Tongue (tissue), 3 donors: ENCODE measurements at places on chromosomes 6 and 20. TPM values are rescaled to one million over a fixed set of nuclear protein-coding genes. Genes with fewer than 3 reads are reported as not detected.
A peak's percentile ranks its signal among the peaks of the same experiment; 100 is the strongest.

SERPINB6 gene
- 89.5 TPM for total RNA-seq

PRL gene
- total RNA-seq = not detected

OGFRL1 gene
- 15.5 TPM for total RNA-seq

SIRPA gene
- total RNA-seq = 15.7 TPM

GNAS-AS1 gene
- total RNA-seq = 2.5 TPM

C20orf96 gene
- total RNA-seq = 5.5 TPM

MEP1A gene
- total RNA-seq = not detected

DNA sequence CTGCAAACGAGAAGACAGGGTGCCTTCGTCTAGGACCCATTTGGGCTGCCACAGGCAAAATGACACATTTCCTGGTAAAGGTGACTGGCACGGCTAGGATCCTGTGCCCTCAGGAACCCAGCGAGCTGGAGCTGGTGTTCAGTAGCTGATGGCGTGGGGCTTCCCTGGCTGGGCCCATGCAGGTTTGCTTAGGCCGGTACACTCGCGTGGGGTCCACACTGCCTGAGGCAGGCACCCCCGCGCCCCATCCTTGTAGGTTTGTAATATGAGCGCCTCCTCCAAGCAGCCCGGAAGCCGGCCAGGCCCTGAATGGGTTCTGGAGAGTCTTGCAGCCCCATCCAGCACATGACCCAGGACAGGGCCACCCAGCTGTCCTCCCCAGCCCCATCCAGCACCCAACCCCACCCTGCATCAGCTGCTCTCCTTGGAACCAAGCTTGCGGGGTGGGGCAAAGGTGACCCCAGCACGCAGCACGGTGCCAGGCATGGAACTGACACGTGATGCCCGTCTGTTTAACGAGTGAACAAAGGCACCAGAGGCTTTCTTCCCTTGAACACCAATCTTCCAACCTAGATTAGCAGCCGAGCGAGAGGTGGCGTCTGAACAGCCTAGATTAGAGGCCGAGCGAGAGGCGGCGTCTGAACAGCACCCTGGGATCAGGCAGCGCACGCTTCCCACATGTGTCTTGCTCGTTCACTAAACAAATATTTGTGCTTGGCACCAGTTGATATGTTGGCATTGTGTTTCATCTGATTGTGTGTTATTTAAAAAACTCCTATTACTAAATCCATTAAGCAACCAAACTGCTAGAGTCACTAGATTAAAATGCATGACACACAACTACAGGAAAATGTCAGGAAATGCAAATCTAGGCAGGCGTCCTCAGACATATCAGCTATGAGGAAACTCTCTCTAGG lies 112.1 kb downstream of the DLL1 start:
- DNase-seq = peak; percentile 49

DNA sequence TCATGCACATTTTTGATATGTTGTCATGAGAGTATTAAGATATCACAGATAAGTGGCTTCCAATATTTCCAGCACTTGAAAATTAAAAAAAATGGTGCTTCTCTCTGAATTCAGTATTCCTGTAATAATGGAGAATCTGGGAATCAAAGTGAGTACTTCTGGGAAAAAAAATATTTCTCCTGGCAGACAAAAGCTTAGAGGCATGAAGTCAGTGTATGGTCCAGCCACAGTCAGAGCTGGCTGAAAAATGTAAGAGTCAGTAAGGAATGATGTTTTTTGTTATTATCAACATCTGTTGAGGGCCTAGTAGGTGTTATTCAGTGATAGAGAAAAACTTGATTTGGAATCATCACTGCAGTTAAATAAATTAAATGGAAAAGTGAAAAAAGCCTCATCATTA lies 3.2 kb upstream of the RFPL4B start:
- DNase-seq = no peak

GRCh38 chr20:58571693-58572427 lies 56.7 kb upstream of the APCDD1L start:
- peak; percentile 49 for DNase-seq

GRCh38 chr6:21259660-21260059 lies 333.9 kb upstream of the SOX4 start:
- no peak for DNase-seq

DNA sequence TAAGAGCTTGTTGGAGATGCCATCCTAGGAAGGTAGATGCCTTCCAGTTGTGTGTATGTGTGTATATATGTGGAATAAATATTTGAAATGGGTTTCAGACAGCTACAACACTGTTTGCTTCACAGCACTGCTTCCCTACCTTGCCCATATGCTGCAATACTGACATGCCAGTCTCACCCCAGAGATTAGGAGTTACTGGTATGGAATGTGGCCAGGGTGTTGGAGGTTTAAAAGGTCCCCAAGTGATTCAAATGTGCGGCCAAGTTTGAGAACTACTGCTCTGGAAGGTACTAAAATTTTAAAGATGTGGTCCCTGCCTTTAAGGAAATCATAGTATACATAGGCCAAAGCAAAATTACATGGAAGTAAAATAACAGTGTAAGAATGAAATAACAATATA lies 39.5 kb downstream of the BCKDHB start:
- DNase-seq = no peak

GRCh38 chr6:150813319-150813992 lies 52.0 kb upstream of the MTHFD1L start:
- DNase-seq = peak; percentile 89

DNA sequence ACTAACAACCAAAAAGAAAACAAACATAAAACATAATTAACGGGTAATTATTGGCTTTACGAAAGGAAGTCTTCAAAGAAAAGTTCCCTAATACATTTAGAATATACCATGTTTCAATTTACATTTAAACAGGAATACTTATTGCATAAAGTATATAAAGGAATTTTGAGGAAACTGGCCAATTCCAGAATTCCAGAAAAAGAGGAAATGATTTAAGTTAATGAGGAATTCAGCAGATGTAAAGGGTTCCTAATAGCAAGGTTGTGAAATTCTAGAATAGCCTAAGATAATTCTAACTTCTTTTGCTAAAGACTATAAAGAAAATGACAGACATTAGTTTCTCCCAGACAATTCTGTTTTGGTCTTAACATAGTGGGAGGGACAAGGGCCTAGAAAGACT lies 35.0 kb downstream of the DTNBP1 start:
- DNase-seq = no peak

DNA sequence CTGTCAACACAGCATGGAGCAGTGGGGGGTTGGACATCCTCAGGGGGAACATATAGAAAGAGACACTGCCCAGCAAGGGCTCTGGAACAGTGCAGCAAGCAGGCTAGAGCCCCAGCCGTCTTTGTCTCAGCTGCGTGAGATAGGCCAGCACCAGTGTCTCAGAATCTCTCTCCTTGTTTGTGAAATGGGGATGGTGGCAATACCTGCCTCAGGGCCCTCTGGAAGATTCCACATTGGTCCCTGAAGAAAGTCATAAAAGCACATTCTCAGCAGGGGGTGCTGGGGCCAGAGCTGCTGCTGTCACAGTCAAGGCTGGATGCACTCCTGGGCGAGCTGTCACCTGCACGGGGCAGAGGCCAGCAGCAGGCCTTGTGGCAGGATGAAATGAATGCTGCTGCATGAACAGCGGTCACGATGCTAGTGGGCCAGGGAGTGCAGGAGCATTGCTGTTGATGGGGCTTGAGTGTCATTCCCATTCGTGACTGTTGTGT lies 121.7 kb downstream of the SYCP2 start:
- DNase-seq = no peak

DNA sequence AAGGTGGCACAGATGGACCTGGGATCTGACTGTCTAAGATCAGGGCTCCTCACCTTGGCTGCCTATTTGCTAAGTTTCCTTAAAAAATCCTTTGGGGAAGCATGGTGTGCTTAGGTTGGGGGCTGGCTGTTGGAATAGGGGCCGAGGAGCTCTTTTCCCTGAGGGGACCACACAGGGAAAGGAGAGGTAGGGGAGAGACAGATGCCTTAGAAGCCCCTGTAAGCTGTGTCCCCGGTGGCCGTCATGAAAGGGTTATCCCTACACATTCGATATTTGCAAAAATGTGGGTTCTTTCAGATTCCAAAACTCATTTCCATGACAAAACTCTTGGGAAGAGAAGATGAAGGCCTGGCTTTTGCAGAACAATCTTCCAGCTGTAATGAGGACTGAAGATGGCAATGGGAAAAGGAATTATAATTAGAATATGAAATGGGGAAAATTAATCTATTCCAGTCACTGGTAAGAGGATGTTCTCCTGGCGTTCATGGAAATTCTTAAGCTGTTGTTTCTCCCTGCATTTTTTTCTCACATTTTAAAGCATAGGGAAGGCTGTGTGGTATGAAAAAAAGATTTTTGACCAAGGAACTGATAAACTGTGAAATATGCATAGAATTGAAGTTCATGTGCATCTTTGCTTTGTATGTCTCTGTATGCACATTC lies 53.8 kb downstream of the TOX2 start:
- DNase-seq = no peak

DNA sequence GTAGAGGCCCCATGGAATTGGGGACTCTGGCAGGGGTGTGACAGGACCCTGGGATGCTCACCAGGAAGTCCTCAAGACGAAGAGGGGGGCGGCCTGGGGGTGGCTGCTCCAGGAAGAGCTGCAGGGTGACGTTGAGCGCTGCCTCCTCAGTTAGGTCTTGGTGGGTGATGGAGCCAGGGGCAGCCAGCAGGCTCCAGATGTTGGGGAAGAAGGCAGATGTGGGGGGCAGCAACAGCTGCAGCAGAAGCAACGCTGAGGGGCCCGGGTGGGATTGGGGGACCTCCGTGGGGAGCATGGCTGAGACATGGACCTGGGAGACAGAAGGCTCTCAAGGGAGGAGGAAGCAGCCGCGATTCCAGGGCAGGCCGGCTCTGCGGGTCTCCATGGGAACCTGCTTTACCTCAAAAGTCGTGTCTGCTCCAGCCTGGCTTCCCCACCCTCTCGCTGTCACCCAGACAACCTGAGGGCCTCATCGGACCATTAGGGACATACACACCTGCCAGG lies 591 bp downstream of the VWA7 start:
- no peak for DNase-seq

DNA sequence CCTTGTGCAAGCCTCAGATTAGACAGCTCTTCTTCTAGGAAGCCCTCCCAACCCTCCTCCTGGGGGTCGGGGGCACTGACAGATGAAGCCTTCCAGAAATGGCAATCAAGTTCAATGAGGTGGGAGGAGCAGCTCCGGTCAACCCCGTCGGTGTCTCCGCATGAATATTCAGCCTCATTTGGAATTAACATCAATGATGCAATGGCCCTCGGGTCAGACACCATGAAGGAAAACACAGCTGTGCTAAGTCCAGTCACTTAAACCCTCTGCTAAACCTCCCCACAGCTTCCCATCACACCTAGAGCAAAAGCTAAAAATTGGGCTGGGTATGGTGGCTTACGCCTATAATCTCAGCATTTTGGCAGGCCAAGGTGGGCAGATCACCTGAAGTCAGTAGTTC lies 36.5 kb downstream of the ZNF217 start:
- DNase-seq = no peak

GRCh38 chr20:35215066-35215956 lies 11.2 kb upstream of the MMP24 start:
- no peak for DNase-seq

DNA sequence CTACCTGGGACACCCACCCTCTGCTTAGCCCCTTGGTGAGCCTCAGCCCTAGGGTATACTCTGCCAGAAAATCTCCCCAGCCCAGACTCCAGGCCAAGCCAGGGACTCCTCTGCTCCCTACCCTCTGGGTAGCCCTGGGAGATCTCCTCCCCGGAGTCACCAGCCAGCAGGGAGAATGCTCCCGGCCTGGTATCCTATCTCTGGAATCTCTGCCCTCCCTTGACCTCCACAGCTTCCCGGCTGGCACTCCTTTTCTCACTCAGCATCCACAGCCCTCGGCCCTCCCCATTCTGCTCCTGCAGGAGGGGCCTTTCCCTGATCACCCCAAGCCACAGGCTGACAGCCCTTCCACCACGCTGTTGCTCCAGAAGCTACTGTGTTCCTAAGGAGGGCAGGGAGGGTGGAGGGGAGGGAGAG lies 22.6 kb downstream of the NOL4L start:
- no peak for DNase-seq

DNA sequence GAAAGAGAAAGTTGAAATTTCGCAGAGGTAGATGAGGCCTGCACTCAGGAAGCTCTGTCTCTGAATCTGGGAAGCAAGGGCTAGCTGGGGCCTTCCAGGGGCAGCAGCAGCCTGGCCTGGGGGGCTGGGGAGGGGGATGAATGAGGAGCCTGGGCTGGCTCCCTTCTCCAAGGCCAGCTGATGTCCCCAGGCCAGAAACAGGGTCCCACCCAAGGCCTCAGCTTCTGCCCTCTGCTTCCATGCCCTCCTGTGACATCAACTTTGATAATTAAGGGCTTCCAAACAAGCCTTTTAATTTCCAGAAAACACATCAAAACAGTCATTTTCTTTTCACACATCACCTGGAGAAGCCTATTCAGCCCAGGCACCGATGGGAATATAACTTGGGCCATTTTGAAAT lies 15.4 kb downstream of the TFAP2A start:
- no peak for DNase-seq

GRCh38 chr6:6740595-6740994 lies 152.1 kb downstream of the LY86 start:
- no peak for DNase-seq

DNA sequence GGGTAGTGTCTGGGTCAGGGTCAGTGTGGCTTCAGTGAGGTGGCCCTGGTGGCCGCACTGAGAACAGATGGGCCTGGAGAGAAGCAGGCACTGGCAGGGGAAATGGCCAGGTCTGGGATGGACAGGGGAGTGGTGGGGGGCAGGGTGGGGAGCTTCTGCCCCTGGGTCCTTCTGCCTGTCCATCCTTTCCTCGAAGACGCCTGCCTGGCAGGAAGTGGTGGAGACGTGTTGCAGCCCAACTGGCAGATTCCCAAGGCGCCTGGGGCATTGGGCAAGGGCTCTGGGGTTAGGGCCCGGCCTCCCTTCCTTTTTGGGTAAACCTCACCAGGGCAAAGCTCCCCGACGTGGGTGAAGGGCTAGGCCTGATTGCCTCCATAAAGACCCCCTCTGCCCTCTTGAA lies 10.4 kb downstream of the SRC start:
- DNase-seq = no peak

- peak; percentile 30 for DNase-seq
These were observed 126.9 kb downstream of the KCNQ5 start for GRCh38 chr6:72748759-72749158.

GRCh38 chr20:46757754-46758678 lies 48.6 kb downstream of the SLC2A10 start:
- peak; percentile 88 for DNase-seq
